ENCODE measurements at places on chromosomes 7 and 10.

GRCh38 chr10:50367732-50368131 lies 116.4 kb upstream of the ASAH2 start:
- DNase-seq = peak; percentile 36

- DNase-seq = no peak
Observed at GRCh38 chr7:105044449-105045070, 30.6 kb downstream of the KMT2E start.

DNA sequence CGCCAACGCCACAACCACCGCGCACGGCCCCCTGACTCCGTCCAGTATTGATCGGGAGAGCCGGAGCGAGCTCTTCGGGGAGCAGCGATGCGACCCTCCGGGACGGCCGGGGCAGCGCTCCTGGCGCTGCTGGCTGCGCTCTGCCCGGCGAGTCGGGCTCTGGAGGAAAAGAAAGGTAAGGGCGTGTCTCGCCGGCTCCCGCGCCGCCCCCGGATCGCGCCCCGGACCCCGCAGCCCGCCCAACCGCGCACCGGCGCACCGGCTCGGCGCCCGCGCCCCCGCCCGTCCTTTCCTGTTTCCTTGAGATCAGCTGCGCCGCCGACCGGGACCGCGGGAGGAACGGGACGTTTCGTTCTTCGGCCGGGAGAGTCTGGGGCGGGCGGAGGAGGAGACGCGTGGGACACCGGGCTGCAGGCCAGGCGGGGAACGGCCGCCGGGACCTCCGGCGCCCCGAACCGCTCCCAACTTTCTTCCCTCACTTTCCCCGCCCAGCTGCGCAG lies 424 bp downstream of the EGFR start:
- DNase-seq = no peak

DNA sequence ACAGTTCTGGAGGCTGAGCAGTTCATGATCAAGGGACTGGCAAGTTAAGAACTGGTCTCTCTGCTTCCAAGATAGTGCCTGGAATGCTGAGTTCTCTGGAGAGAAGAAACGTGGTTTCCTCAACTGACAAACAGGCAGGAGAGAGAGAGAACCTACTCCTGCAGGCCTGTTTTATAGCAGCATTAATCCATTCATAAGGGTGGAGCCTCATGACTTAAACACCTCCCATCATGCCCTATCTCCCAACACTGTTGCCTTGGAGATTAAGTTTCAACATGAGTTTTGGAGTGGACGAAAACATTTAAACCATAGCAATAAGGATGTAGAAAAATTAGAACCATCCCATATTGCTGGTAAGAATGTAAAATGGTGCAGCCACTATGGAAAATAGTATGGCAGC lies 32.3 kb upstream of the IMMP2L start:
- DNase-seq = no peak

GRCh38 chr10:50917486-50917885 lies 32.1 kb upstream of the A1CF start:
- no peak for DNase-seq

DNA sequence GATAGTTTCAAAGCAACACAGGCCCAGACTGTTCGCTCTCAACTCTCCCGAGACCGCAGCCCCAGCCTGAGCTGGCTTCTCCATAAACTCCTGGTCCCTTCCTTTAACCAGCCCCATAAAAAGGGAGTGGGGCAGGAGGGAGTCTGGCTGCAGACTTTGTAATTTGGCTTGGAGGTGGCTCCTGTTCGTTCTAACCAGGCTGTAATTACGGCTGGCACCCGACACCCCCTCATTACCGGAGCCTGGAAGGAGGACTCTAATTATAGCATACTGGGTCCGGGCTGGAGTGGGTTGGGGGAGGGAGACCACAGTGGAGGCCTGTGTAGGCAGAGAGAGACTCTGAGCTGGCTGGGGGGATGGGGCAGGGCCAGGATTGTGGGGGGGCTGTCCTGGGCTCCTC lies 49.7 kb downstream of the UNC5B start:
- DNase-seq = no peak

DNA sequence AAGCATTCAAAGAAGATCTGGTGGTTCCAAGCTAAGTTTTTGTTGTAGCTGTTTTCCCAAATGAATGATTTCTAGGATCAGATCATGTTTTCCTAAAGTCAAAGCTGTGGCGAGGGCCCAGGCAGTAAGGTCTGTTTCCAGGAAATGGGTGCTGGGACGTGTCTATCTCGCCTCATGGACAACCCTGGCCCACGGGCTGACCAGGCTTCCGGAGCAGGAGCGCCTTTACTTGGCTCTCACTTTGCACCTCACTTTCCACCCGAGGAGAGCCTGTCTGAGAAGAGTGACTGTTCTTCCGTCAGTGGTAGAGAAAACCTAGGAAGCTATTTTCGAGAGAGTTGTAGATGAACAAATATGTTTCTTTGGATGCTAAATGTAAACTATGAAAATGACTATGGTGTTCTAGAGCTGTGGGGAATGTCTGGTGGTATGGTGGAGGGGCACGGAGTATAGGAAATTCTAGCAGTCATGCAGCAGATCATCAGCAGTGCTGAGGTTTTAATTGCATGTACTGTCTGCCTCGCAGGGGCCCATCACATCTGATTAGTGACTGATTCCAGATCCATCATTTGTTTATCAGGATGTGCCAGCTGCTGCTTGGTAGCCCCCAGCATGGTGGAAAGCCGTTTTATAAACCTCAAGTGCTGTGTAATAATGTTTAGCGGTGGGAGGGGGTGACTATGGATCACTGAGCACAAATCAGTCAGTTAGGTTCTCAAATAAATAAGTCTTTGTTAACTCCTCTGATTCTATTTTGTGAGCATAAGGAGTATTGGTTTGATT lies 66.6 kb downstream of the VWC2 start:
- DNase-seq = no peak

GRCh38 chr10:66832781-66833422 lies 92.9 kb upstream of the LRRTM3 start:
- no peak for DNase-seq

DNA sequence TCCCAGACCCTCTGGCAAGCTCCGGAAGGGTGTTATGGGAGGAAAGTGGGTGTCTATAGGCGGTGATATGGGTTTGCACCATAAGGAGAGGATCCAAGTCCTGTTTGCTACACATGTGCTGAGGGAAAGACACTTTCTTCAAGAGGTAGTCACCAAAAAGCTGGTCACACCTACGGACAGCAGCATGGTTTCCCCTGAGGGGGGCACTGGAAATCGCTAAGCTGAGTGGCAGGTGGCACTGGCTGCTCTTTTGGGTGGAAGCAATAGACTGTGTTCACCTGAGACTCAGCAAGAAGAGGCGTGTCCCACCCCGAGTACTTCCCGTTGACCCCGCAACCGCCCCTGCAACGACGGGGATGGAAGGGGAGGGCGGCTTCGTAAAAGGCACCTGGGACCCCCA lies 1.8 kb upstream of the FOXI2 start:
- no peak for DNase-seq

- DNase-seq = peak; percentile 80
Observed at GRCh38 chr10:98316661-98317060, 48.7 kb upstream of the LOXL4 start.

DNA sequence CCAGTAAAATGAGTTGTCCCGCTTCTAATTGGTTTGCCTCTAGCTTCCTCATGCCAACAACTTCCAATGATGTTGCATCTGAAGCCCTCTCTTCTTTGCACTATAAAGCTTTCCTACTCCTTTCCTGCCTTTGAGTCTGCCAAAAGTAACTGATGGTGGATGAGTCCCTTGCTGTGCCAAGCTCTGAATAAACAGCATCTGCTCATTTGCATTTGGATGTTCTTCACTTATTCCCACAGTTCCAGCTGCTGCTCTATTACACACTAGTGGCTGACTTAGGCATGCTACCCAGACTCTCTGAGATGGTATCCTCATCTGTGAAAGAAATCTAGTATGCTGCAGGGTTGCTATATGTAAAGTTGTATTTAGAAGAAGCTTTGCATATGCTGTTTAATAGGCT lies 24.9 kb downstream of the SFR1 start:
- no peak for DNase-seq

DNA sequence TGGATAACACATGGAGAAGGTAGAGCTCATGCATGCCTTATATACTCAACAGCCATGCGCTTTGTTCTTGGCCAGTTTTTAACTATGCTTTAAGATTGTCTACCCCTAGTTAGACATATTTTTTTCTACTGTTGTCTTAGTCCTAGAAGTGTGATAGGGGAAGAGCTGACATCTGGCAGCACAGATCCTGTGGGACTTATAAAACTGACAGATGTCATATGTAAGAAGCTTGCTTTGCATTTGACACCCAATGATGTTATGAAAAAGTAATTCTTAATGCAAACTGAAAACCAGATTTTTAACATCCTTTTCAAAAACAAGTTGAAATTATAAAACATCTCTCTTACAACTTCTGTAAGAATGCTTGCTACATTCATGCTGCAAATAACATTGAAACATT lies 715.9 kb upstream of the LRRN3 start:
- DNase-seq = no peak

DNA sequence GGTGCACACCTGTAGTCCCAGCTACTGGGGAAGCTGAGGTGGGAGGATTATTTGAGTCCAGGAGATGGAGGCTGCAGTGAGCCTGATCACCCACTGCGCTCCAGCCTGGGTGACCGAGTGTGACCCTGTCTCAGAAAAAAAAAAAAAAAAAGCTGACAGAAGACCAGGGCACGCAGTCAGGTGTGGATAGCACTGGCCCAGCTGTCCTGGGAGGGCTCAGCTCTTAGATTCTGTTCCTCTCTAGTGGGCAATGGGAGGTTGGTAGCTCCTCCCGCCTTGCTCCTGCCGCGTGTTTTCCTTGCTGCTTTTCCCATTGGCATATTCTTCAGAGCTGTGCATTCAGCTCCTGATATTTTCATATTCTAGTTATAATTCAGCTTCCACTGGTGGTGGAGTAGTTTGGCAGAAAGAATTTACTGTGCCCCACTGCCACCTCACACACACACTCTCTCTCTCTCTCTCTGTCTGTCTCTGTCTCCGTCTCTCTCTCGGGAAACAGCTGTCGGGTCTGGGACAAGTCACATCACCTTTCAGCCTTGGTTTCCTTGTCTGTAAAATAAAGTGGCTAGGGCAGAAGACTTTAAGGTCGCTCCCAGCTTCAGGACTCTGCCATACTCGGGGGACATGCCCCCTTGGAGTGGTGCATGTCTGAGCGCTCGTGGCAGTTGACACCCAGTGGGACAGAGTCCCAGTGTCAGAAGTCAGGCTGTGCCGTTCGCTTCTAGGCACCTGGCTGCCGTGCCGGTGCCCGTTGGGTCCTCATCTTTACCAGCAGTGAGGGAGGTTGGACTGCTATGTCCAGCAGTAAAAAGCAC lies 25.9 kb upstream of the ANKRD2 start:
- no peak for DNase-seq

GRCh38 chr7:121909716-121910345 lies 36.9 kb downstream of the PTPRZ1 start:
- DNase-seq = no peak

- DNase-seq = no peak
Observed at GRCh38 chr10:69426376-69426727, 9.6 kb upstream of the TACR2 start.

DNA sequence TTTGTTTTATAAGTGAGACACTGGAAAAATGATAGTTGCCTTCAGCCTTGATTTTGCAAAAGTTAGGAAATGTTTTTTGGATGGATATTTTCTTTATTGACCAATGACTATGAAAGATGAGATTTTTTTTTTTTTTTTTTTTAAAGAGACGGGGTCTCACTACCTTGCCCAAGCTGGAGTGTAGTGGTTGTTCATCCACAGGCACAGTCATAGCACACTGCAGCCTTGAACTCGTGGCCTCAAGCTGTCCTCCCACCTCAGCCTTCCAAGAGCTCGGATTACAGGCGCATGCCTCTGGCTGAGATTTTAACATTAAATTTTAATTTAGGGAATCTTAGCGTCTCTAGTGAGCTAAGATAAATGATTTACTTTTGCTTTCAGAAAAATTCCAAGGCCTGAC lies 66.2 kb downstream of the LOXL4 start:
- DNase-seq = no peak

DNA sequence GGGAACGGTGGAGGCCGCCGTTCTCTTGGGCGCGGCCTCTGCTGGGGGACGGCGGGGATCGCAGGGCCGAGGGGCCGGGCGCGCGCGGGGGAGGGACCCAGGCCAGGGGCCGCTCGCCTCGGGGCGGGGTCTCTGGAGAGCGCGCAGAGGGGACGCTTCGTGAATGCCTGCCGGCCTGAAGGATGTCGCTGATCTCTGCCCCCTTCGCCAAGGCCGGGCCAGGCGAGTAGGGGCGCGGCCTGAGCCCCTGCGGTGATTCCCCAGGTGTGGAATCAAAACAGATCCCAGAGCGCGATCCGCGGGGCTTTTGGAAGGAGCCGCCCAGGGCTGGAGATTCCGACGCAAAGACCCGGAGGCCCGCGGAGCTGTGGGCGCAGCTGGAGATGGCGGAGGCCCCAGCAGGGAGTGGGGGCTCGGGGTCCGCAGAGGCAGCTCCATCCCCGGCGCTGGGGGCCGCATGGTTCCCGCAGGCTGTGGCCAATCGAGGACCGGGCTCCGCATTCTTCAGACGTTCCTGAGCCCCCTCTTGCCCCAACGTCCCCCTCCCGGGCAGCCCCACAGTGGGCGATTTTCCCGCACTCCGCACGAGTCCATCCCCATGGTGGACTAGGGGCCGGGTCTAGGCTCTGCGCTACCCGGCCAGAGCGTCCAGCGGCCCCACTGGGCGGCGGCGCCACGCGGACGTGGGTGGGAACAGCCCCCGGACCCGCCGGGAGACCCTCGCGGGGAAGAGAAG lies 166.0 kb downstream of the ACTR3B start:
- DNase-seq = no peak

DNA sequence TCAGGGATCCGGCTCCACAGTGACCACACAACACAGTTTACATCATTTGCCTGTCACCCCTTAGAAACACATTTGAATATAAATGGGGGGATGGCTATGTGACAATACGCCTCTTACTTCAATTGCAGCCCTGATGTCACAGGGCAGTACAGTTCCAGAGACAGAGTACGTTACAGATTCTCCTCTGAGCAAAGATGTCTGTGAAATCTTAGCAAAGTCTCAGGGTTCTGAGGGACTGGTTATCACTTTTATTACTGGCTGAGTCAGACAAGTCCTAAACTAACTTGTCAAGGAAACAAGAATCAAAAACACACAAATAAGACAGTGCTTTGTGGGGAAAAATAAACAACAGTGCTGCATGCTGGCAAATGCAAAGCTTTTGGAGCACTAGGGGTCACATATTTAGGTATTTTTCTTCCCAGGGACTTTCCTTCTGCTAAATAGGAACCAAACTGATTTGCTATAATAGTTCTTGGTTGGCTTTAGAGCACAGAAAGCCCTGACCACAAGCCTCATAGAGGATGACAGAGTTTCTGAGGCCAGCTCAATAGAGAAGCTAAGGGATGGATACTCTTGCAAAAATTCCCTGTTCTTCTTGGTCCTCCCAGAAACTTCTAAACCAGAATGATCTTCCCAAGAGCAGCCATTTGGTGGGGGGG lies 501.6 kb downstream of the GRID1 start:
- no peak for DNase-seq

GRCh38 chr10:63217120-63217605 lies 84.0 kb downstream of the NRBF2 start:
- DNase-seq = peak; percentile 61

Measured in suppressor macrophage treated with lipopolysaccharide for 4 hours (primary cell).